NAMALWA (cell line): ENCODE measurements at places on chromosomes 16 and 17.

DNA sequence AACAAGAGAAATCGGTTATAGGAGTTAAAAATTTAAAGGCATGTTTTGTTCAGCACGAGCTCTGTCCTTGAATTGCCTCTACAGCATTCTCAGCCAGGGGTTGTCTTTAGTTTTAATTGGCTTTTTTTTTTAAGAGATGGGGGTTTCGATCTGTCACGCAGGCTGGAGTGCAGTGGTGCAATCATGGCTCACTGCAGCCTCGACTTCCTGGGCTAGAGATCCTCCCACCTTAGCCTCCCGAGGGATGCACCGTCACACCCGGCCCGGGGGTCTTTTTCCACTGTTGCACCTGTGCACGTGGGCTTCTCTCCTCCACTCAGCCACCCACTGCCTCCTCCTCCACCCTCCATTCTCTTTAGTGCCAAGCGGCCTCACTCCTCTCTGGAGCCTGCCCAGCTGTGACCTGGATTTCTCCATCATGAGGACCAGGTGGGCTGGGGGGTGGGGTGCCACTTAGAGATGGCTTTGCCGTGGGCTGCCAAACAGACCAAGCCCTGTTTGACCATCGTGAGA is 106.8 kb upstream of the SEC14L1 start:
- no peak for DNase-seq

- no peak for DNase-seq
These were observed 118.3 kb downstream of the NPIPB5 start for GRCh38 chr16:22628994-22629393.

DNA sequence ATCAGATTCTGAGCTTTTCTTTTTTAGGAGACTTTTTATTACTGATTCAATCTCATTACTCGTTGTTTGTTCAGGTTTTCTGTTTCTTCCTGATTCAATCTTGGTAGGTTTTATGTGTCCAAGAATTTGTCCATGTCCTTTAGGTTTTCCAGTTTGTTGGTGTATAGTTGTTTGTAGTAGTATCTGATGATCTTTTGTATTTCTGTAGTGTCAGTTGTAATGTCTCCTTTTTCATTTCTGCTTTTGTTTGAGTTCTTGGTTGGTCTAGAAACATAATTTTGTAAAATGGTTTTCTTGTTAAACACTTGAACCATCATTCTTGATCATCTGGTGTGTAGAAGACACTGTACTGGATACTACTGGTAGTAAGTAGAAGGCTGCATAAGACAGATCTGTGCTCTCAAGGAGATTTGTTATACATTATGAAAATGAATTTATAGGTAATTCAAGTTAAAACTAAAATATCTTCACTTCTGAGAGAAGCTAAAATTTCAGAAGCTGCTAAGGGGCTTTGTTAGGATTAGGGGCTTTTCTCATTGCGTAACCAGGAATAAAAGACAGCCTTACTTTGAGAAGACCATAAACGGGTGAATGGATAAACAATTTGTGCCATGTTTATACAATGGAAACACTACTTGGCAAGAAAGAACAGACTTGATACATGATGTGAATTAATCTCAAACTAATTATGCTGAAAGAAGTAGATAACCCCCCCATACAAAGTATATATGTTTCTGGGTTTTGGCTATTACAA is 44.0 kb downstream of the NSRP1 start:
- DNase-seq, result no peak

DNA sequence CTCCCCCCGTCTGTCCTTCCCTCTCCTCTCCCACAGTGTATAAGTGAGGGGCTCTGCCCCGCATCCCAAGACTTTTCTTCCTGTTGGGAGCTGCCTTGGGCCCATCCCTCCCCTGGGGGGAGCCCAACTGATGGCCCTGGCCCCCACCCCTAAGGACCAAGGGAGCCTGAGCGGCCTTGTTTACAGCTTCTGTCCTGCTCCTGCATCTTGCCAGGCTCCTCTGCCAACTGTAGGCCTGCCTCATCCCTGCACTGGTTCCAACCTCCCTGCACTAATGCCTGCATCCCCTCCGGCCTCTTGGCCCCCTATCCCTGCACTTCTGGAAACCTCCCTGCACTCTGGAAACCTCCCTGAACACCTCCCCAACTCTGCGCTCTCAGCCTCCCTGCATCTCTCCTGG is 1.4 kb upstream of the PAGR1 start:
- DNase-seq, result no peak

DNA sequence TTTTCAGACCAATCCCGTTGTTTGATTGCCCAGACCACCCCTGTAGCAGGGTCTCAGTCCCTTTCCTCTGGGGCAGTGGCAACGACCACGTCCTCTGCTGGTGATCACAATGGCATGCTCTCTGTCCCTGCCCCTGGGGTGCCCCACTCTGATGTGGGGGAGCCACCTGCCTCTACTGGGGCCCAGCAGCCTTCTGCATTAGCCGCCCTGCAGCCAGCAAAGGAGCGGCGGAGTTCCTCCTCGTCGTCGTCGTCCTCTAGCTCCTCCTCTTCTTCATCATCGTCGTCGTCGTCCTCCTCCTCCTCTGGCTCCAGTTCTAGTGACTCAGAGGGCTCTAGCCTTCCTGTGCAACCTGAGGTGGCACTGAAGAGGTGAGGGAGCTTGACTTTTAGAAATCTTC is 9.2 kb downstream of the ELOB start:
- DNase-seq, result no peak
